ENCODE measurements at places on chromosomes 11 and 22.

DNA sequence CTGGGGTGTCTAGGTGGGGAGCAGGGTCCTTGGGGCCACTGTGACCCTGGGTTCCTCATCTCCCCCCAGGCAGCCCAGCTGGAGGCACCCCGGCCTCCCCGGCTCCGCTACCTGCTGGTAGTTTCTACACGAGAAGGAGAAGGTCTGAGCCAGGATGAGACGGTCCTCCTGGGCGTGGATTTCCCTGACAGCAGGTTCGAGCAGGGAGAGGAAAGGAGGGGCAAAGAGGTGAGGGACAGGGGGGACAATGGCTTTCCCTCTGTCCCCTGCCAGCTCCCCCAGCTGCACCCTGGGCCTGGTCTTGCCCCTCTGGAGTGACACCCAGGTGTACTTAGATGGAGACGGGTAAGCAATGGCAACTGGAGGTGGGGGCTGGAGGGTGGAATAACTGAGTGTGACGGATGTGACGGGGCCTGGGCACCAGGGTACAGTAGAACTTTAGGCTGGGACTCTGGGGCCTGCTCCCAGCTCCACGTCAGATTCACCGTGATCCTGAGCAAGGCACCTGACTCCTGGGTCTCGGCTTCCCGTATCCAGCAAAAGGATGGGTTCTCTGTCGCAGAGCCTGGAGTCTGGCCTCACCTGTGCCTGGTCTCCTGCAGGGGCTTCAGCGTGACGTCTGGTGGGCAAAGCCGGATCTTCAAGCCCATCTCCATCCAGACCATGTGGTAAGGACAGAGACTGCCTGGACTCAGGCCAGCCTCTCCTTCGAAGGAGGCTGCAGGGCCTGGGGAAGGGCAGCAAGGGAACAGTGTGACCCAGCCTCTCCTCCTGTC lies 3.6 kb downstream of the SSH3 start:
- no peak for DNase-seq

GRCh38 chr11:57241353-57241972 lies 4.4 kb upstream of the APLNR start:
- no peak for DNase-seq

- no peak for DNase-seq
Observed at GRCh38 chr11:16923987-16924386, 90.2 kb downstream of the PLEKHA7 start.

GRCh38 chr11:35138606-35138942 lies 397 bp upstream of the CD44 start:
- no peak for DNase-seq

DNA sequence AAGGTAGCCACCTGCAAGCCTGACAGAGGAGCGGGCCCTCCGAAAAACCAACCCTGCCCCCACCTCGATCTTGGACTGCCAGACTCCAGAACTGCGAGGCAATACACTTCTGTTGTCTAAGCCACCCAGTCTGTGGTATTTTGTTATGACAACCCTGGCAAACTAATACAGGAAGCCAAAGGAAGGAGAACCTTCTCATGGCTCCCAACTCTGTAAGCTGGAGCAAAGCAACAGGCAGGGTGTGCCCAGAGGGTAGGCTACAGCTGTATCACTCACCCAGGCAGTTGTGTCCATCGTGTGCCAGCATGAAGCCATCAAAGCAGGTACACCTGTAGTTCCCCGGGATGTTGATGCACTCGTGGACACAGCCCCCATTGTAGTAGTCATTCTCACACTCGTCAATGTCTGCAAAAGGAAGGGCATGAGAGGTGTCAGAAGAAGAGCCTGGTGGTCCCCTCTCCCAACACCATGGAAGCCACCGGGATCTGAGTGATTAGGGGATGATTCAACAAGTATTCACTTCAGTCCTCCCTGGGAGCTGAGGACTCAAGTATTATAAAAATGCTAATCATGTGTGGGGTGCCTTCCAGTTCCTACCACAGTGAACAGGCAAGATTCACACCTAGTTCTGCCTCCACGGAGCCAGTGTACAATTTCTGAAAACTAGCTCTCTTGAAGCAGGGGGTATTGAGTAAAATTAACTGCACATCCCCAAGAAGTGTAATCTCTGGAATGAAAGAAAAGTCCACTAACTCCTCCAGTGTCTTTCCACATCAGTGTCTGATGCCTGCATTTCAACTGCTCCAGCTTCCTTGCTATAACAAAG lies 23.3 kb downstream of the SCUBE1 start:
- no peak for DNase-seq

DNA sequence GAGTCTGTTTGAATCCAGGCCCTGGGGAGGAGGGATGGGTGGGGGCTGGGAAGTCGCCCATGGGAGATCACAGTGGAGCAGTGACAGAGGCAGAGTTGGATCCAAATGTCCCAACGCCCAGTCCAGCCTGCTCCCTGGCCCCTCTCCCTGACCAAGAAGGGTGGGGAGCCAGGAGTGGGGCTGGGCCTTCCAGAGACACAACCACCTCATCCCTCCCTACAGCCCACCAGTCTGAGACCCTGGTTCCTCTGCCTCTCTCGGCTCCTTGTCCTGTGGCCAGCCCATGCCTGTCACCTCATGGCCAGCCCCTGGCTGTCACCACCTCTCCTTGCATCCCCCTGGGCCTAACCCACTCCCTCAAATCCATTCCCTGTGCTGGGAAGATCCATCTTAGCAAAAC lies 71.2 kb upstream of the PRR5 start:
- DNase-seq = no peak

DNA sequence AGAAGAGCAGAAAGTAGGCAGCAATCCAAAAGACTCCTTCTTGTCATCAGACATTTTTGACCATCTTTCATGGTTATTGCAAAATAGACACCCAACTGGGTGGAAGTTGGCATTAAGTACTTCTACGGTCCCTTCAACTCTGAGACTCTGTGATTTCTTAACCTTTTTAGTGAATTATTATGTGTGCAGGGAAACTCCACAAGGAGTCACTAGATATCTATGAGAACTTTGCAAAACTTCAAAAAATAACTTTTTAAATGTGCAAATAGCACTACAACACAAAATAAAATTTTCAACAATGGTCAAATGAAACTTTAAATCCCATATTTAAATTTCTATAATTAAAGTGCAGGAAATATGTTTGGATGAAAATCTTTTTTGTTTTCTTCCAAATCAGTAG lies 88.7 kb downstream of the SLC17A6 start:
- no peak for DNase-seq

- DNase-seq = peak; percentile 32
Observed at GRCh38 chr11:2825261-2825888, 60.2 kb downstream of the CDKN1C start.

GRCh38 chr22:30158744-30159500 lies 78.7 kb downstream of the HORMAD2 start:
- no peak for DNase-seq

DNA sequence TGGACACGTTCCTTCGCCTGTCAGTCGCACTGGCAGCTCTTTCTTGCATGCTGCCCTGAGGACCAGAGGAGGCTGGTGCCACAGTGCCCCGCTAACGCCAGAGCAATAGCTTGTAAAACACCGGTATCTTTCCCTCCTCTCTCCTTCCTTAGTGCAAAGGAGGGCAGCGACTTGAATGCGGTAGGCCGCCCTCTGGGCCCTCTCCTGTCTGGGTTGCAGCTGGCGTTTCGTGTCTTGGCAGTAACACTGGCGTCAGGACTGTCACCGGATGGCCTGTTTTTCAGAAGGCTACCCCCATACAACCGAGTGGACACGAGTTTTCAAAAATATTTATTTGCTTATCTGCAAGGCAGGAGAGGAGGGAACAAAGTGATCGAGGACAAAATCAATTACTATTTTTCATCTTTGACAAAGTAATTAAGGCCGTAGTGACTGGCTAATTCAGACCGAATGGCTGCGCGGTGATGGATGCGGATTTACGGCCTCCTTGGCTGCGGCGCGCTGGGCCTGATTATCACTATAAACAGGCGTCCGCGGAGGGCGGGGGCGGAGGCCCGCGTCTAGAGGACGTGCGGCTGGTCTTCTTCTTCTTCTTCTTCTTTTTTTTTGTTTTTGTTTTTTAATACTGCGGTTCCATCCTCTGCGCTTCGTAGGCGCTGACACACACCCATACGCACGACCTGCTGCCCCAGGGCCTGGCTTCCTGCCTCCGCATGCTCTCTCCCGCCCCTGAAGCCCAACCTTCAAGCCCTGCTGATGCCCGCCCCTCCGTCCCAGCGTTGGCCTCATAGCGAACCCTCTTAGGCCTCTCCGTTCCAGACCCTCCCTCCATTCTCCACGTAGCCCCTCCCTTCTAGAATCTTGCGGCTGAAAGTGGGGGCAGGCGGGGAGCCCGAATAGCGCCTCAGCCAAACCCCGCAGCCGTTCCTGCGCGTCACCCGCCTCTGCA lies 2.9 kb upstream of the SLC6A5 start:
- DNase-seq = no peak
